ENCODE measurements at places on chromosomes 3 and 15.

GRCh38 chr3:176037636-176038035 lies 1159.6 kb downstream of the TBL1XR1 start:
- no peak for DNase-seq

- DNase-seq = no peak
These were observed 71.3 kb downstream of the FBN1 start for GRCh38 chr15:48574187-48574586.

DNA sequence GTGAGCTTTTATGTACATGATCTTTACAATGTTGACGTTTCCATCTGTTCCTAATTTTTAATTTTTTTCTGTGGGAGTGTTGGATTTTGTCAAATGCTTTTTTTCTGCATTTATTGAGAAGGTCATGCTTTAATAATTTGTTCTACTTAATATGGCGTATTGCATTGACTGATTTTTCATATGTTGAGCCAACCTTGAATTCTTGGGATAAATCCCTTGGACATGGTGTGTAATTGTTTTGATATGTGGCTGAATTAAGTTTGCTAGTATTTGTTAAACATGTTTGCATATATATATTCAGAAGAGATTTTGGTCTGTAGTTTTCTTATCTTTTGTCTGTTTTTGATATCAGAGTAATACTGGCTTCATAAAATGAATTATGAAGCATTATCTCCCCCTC lies 256.7 kb downstream of the EDEM1 start:
- no peak for DNase-seq

- DNase-seq = no peak
These were observed 399.2 kb downstream of the EPHA3 start for GRCh38 chr3:89506462-89507103.

DNA sequence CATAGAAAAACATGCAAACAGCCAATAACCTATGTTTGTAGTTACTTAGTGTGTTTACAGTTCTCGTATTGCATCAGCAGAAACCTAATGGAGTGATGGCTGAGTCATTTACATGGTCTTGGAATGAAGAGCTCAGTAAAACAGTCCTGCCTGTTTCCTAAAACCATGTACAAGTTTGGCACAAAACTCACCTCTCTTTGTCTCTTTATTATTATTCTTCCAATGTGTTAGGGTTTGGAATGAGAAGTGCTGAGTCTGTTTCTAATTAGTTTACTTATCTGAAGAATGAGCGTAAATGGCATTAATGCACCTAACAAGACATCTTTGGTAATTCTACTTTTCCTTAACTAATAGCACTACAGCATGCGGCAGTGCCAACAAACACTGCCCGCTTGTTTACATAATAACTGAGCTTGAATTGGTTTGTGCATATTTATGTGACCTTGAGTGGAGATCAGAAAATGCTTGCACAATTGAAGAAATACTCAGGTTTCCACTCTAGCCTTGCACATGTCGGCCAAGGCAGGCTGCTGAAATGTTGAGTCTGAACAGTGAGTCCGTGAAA lies 385.4 kb upstream of the SEMA6D start:
- DNase-seq = no peak

DNA sequence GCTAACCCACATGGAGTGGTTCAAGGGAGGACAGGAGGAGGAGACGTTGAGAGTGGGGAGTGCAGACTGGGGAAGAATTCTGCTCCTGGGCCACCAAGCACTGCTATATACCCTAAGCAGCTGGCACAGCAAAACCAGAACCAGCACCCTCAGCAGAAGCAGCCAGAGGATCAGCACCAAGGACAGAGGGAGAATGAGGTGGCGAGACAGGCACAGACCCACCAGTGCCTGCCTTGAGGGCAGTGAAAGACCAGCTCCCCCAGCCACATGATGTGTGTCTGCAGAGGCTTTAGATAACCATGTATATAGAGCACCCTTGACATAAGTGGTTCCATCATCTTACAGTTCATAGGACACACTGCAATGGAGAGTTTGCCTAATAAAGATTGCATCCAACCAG lies 319.0 kb downstream of the GABRB3 start:
- DNase-seq = no peak

DNA sequence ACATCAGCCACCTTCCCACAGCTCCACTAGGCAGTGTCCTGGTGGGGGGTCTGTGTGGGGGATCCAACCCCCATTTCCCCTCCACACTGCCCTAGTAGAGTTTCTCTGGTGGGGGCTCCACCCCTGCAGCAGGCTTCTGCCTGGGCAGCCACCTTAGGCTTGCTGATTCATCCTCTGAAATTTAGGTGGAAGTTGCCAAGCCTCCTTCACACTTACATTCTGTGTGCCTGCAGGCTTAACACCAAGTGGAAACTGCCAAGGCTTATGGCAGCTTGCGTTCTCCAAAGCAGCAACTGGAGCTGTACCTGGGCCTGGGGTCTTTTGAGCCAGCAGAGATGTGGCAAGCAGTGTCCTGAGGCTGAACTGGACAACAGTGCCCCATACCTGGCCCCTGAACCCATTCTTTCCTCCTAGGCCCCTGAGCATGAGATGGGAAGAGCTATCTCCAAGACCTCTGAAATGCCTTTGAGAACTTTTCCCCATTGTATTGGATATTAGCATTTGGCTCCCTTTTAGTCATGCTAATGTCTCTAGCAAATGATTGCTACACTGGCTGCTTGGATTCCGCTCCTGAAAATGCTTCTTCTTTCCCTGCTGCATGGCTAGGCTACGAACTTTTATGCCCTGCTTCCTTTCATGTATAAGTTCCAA lies 32.5 kb downstream of the CPN2 start:
- DNase-seq = no peak

- no peak for DNase-seq
These were observed 61.7 kb downstream of the KLF15 start for GRCh38 chr3:126295407-126295939.

- DNase-seq = no peak
These were observed 317.1 kb upstream of the TGFBR2 start for GRCh38 chr3:30289324-30289723.

DNA sequence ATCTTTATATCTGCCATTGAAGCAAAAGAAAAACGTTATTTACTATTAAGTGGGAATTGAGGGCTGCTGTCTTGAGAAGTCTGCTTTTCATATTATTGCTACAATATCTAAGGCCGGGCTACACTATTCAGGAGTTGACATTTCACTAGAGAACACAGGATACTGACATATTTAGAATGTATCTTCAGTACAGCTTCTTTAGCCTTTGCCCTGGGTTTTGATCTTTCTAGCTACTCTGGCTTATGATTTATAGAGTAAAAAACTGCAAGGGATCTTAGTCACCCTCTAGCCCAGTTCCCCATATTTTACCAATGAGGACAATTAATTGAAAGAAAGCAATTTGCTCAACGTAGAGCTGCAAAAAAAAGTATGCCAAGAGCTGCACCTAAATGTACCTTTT lies 307.4 kb upstream of the DPPA4 start:
- DNase-seq = no peak

DNA sequence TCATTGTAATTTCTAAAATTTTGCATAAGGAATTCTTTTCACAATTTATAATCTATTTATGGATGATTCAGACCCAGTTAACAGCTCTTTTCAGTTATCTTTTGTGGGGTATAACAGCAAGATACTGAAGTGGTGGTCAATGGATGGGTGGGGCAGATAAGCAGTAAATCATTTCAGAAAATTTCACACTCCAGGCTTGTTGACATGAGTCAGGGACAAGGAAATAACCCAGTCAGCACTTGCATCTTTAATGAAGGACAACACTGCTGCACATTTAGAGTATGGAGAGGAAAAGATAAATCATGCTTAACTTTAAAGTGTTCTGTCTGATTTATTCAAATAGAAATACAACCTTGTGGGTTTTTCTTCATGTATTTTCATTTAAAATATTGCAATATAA lies 181.6 kb downstream of the ROBO1 start:
- no peak for DNase-seq

GRCh38 chr15:74505837-74506514 lies 35.0 kb upstream of the ARID3B start:
- no peak for DNase-seq

GRCh38 chr3:144865948-144866347 lies 894.3 kb downstream of the DIPK2A start:
- no peak for DNase-seq

DNA sequence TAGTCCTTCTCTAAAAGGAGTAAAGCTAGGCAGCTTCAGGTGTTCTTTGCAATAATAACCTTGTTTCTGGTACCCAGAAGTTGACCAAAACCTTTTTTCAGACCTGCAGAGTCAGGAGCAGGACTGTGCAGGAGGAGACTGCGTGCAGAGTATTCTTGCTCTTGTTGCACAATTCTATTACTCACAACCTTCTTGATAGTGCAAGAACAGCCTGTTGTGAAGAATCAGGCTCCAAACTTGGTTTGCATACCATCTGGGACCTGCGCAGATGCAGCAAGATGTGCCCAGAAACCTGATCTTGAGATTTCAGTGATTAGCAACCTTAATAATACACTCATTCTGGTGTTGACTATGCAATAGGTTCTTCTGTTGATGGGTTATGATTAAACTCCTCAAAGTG lies 111.9 kb downstream of the ATG7 start:
- DNase-seq = no peak

GRCh38 chr3:188220988-188221818 lies 67.2 kb downstream of the LPP start:
- no peak for DNase-seq

DNA sequence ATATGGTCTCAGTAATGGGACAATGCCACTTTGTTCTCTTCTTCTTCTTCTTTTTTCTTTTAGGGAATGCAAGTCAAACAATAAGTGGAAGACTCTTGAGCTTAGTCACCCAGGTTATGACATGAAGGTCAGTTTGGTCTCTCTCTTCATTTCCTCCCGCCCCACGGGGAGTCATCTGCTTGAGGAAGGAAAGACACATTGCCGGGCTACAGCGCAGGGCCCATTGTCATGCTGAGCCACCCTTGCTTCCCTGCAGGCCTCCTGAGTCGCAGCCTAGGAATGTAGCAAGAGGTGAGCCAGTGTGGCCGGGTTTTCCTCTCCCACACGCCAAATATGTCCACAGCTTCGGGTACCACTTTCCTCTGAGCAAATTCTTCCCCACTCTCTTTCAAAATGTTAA lies 47.6 kb downstream of the RAP2B start:
- DNase-seq = no peak

GRCh38 chr3:4722103-4722502 lies 229.0 kb downstream of the ITPR1 start:
- no peak for DNase-seq

DNA sequence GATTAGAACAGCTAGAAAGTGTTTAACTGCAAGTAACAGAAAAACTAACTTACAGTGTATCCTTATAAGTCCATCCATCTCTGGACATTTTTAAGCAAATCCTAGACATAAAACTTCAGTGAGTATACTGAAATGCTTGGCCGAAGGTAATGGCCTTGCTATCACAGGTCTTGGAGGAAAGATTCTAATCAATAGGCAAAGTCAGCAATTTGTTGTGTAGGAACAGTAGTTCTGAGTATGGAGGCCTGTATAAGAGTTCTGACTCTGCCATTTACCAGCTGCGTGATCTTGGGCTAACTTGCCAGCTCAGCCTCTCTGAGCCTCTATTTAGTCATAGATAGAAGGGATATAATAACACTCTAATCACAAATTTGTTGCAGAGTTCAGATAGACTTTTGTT lies 328.1 kb downstream of the IL20RB start:
- no peak for DNase-seq

DNA sequence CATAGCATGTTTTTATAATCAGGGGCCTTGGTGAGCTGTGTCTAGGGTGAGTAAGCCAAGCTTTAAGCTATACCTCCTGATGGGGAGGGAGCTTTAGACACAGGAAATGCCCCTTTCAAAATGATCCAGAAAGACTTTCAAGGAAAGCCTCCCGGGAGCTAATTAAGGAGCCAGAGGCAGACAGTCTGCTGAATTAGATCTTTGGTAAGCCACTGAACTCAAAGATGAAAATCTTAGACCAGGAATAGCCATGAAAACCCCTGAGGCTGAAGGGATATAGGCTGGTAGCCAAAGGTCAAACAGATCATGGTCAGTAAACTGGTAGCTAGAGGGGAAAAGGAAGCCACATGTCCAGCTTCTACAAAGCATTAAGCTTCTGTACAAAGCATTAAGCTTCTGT lies 42.7 kb upstream of the GAP43 start:
- no peak for DNase-seq

GRCh38 chr3:19284974-19285373 lies 136.7 kb downstream of the KCNH8 start:
- no peak for DNase-seq

- DNase-seq = no peak
These were observed 277.9 kb upstream of the TLE3 start for GRCh38 chr15:70375586-70375985.

DNA sequence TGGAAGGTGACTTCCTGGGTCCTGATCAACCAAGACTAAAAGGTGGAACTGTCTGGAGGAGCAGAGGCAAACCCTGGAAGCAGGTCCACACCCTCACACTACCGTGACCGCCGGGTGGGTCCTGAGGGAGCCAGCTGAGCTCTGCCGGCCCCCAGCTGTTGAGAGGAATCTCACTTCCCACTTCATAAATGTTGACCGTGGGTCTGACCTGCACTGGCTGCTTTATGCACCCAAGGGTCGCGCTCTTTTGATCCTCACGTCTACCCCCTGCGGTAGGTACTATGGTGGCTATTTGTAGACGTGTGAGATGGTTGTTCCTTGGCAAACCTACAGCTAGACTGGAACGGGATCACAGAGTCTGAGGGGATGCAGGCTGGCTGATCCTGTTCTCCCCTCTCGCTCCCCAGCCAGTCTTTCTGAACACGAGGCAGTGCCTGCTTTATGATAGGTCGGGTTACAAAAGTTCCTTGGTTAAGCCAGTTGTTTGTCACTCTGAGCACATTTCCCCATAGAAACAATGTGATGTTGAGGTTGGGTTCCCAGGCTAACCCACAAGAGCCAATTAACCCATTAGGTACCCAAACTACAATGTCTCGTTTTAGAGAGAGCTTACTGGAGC lies 113.0 kb upstream of the ETV5 start:
- no peak for DNase-seq

DNA sequence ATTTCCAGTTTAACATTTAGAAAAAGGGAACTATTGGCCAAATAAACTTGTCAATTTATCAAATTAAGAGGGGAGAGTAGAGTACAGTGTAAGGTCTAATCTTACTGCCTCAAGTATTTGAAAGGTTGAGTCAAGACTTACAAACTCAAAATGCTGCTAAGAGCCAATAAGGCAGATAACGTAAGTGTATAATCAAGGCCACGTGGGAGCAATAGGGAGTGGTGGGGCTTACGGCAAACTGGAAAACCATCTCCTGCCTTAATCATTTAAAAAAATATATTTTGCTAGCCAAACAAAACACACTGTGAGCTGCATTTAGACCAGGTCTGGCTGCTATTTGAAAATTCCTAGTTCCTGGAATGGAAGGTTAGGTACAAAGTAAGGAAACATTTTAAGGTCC lies 107.3 kb upstream of the FRMD4B start:
- no peak for DNase-seq

DNA sequence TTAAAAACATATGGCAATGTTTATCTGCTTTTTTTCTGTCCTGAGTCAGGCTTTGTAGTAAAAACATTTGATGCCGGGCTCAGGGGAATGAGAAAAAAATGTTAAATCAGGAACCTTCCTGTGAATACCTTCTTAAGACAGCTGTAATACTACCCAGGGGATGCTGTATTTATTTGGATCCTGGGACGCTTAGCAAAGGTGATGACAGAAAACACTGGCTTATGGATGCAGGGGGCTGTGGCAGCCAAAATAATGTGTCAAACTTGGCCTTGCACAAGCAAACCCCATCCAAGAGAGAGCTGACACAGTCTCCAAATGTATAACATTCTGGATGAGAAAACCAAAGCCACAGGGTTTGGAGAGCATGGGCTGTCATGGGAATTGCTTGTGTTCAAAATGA lies 438.2 kb upstream of the PROK2 start:
- DNase-seq = no peak
